ENCODE measurements at places on chromosomes 7 and 10.

DNA sequence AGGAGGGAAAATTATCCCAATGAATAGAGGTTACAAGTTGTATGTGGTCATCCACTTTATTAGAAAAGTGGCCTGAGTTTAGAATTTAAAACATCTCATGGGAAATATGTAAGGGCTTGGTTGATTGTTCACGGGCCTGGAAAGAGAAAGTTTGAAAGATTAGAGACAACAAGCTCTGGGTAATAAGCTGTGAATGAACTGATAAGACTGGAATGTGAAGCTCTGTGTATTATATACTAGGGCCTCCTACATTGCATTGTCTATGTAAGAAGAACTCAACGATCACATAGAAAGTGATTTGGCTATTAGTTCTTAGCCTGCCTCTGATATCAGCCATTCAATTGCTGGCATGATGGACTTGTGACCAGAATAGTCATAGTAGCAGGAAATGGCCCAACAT lies 199.2 kb upstream of the MAGI2 start:
- DNase-seq, result no peak

DNA sequence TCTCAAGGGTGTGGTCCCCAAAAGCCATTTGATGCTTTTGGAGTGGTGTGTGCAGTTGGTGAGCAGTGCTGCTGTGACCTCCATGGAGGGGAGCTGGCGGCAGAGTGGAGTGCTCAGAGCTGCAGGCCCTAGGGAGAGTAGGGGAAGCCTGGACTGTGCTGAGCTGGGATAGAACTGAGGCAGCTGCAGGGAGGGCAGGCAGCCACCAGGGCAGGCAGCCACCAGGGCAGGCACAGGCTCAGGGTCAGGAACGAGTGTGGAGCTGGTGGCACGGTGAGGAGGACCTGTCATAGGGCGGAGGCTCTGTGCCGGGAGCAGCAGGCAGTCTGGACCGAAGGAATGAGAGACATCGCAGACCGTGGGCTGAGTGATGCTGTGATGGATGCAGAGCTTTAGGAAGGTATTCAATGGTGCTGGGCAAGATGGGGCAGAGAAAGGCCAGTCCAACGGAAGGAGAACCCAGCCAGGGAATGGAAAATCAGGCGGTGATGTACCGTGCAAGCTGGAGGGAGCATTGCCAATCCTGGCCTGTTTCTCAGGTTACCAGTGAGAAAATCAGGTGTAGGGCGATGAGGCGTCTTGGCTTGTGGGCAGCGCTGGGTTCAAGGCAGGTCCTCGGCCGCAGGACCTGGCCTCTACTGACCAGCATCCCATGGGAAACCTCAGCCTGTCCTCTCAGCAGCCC lies 152.6 kb downstream of the CAMK1D start:
- DNase-seq, result no peak

DNA sequence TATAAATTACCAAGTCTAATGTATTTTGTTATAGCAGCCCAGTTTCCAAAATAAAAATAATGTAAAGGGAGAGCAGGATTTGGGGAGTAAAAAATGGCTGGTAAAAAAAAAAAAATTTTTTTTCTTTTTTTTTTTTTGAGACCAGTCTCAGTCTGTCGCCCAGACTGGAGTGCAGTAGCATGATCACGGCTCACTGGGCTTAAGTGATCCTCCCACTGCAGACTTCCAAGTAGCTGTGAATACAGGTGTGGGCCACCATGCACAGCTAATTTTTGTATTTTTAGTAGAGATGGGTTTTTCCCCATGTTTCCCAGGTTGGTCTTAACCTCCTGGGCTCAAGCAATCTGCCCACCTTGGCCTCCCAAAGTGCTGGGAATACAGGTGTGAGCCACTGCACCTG lies 4.8 kb upstream of the LSM8 start:
- no peak for DNase-seq

DNA sequence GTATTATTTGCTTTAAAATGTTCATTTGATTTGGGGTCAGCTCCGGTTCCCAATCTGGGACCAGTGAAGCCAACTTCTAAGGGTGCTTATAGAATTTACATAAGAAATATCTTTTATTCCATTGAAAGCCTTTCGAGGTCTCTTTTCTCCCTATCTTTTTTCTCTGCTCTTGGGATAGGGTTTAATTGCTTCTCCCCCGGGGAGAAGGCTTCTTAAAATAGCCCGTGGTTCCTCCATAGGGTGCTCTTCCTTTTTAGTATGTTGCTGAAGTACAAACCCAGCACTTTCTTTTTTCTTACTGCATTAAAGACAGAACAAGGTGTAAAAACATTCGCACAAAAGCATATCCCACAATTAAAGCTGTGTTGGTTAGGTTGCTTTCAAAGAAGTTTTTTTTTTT lies 107.5 kb downstream of the POU6F2 start:
- DNase-seq, result no peak

GRCh38 chr10:17847585-17848296 lies 38.6 kb downstream of the MRC1 start:
- DNase-seq, result peak; percentile 28

- no peak for DNase-seq
Measured at GRCh38 chr7:151838861-151839381, 38.0 kb downstream of the PRKAG2 start.

- no peak for DNase-seq
Measured at GRCh38 chr7:103735377-103735776, 254.1 kb downstream of the RELN start.

DNA sequence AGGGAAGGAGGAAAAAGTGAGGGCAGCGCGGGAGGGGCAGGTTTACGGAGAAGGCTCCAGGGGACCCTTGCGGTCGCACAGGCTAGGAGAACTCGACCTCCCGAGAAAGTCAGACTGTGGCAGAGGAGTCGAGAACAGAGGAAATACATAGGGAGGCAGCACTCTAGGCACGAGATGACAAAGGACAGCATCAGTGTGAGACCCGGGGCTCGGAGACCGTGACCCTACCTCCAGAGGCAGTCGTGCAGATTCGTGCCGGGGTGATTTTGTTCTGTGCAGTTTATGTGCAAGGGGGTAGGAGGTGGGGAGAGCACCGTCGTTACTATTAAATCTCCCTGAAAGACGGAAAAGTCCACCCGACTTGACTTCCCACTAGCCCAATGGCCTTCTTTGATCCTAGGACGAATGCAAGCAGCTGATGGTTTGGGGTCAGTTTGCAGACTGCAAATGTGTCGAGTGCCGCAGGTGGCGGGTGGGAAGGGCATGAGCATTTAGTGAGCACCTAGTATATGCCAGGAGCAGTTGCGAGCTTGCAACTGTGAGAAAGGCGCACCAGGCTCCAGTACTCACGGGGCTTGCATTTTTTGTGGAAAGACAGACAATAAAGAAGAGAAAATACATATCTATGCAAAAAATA lies 674 bp upstream of the OSBPL3 start:
- DNase-seq, result no peak

DNA sequence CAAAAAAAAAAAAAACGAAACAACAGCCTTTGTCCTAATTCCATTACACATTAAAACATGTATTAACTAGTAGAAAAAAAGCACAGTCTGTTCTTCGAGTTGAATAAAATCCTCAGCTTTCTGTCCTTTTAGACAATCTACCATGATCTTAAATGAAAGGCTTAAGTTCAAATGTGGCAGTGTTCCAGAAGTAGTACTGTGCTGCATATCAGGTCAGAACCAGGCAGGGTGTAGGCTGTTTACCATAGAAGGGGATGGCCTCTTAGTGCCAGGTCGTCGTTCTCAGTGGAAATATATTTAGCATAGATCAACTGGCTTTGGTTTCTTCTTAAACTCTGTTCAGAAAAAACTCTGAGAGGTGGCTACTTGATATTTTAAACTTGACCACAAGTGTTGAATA lies 612.0 kb downstream of the CNTNAP2 start:
- DNase-seq, result no peak
